HTR-8/SVneo (cell line): ENCODE measurements at places on chromosomes 5 and 9.

DNA sequence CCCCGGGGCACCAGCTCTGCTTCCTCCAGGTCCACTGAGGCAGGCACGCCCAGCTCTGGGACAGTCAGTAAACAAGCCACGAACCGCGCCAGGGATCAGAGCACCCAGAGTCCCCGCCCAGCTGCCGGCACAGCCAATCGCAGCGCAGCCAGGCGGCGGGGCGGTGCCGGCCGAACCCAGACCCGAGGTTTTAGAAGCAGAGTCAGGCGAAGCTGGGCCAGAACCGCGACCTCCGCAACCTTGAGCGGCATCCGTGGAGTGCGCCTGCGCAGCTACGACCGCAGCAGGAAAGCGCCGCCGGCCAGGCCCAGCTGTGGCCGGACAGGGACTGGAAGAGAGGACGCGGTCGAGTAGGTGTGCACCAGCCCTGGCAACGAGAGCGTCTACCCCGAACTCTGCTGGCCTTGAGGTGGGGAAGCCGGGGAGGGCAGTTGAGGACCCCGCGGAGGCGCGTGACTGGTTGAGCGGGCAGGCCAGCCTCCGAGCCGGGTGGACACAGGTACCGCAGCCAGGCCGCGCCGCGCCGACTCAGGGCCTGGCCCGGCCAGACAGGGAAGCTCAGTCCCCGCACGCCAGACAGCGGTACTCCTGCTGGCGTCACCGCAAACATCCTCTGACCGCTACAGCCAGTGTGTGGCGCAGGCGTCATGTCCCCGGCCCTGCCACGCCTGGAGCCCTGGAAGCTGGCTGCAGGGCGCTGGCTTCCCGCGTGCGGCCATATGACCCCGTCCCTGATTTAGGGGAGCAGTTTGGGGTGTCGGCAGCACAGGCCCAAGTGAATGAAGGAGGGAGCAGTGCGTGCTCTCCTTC lies at the start of gene CTSL:
Gene CTSL, plus strand, starts transcription at position 220 of the 810 bp plus-strand sequence. CDS start 1,485 bp downstream, outside the sequence.
- DNase-seq = peak; percentile 54

GRCh38 chr9:93009337-93010015 lies 49.0 kb upstream of the SUSD3 start:
- DNase-seq = no peak

- DNase-seq = no peak
Observed at GRCh38 chr5:41935544-41935943, 10.5 kb downstream of the FBXO4 start.

GRCh38 chr9:89637787-89638186 lies 33.0 kb downstream of the GADD45G start:
- no peak for DNase-seq

- DNase-seq = no peak
Observed at GRCh38 chr9:137485343-137486140, 26.4 kb upstream of the NSMF start.

DNA sequence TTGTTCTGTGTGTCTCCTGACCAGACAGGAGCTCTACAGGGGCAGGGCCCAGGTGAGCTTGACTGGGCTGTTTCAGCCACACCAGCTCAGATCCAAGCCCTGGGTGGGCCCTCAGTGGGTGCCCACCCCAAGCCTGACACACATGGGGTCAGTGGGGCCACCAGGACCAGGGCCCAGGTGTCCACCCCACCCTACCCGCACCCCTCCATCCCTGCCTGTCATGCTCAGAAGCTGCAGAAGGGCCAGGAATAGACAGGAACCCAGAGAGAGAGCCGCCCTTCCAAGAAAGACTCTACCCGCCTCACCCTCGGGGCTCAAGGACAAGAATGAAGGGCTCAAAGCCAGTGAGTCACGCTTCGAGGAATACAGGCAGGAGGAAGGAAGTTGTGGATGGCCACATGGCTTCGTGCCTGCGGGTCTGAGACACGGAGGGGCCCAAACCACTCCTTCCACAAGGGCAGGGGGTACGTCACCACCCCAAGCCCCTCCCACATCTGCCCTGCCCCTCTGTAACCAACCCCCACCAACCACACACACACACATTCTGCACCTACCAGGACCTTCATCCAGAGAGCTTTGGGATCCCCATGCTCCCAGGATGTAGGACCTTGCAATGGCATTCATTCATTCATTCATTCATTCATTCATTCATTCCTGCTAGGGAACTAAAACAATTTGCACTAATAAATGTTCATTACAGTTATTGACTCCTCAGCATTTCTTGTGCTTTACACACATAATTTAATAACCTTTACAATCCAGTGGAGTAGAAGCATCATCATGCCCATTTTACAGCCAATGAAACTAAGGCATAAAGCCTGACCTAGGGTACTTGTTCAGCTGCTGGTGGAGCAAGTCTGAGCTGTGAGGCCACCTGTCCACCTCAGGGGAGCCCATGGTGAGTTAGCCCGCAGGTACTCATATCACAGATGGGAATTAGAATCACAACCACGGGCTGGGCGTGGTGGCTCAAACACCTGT lies 55.9 kb upstream of the STXBP1 start:
- DNase-seq = peak; percentile 92

DNA sequence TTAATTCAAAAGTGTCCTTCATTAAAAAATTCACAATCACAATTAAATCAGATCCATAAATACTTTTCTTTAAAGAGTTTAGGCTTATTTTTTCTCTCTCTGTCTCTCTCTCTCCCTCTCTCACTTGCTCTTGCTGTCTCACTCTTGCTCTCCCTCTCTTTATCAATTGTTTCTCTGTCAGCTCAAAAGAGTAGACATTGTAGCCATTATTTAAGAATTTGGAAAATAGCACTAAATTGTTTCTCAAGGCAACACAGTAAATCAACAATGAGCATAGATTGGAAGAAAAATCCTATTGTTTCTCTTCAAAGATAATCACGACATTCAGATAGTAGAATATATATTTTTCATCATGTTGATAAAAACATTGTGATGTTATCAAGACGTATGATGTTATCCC lies 1114.0 kb downstream of the PTPRD start:
- DNase-seq = no peak

- no peak for DNase-seq
Observed at GRCh38 chr5:33611877-33612276, 171.1 kb downstream of the TARS1 start.

- no peak for DNase-seq
Observed at GRCh38 chr5:67028371-67028770, 168.2 kb downstream of the CD180 start.

DNA sequence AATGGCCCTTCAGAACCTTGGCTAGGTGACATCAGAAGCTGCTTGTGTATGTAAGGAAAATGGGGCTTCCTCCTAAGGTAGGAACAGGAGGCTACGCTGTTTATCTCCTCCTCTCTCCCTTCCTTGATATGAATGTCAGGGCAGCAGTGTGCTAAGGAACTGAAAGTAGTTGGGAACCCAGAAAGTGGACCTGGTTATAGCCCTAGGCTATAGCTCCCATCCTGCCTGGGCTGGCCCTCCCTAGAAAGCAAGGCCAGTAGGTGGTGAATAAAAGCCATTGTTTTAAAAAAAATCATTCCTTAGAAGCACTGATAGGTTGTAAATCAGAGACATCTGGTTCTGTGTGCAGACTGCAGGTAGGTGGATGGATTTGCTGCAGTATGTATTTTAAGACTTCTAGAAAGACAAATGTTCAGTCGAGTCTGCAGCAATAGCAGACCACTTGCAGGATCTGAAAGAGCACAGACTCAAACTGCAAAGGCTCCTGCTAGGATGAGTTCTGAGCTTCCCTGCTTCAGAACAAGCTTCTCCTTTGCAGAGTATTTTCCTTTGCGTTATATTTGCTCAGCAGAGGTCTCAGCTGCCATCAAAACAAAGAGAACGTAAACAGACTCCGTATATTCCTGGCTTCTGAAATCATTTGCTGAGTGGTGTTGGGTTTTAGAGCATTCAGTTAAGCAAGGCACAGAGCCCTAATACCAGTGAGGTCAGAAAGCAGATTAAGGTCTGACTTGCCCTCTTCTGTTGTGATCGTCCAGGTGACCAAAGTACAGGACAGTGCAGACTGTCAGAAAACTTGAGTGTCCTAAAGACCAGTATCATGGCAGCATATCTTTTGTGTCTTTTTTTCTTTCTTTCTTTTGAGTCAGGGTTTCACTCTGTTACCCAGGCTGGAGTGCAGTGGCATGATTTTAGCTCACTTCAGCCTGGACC lies 20.1 kb upstream of the CFAP157 start:
- no peak for DNase-seq

GRCh38 chr5:87210076-87210475 lies 57.6 kb upstream of the RASA1 start:
- DNase-seq = no peak

DNA sequence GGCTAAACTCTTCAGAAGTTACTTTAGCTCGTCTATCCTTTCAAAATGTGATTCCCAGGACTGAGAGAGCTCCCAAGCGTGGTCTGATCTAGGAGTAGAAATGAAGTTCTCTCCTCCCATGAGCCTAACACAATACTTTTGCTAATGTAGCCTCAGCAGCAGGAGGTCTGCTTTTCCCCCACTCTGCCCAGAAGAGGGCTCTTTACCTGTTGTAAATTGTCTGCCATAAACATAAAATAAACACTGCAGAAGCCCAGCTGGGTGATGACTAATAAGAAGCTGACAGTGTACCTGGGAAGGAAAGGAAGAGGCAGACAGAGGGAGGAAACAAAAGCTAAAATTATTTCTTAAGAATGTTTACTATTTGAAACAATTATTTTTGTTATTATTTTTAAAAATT lies 15.4 kb downstream of the SLC36A3 start:
- DNase-seq = no peak

DNA sequence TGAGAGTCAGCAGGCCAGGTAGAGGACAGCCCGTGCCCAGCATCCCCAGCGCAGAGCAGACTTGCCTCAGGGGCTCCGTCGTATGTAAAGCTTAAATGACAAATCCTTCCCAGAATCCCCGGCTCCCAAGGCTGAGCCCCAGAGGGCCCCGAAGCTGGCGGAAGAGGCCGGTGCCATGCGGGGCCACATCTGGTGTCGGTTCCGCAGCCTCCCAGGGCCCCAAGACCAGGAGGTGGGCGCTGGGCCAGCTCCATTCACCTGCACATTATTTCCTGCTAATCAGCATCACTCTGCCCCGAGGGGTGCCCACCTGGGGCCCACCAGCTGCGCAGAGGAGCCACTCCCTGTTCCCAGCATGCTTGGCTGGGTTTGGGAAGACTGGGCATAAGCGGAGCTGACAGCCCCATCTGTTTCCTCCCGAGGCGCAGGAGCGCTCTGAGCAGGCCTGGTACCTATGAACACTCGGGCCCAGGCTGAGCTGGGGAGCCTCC lies 124.0 kb upstream of the PPP1R26 start:
- no peak for DNase-seq

DNA sequence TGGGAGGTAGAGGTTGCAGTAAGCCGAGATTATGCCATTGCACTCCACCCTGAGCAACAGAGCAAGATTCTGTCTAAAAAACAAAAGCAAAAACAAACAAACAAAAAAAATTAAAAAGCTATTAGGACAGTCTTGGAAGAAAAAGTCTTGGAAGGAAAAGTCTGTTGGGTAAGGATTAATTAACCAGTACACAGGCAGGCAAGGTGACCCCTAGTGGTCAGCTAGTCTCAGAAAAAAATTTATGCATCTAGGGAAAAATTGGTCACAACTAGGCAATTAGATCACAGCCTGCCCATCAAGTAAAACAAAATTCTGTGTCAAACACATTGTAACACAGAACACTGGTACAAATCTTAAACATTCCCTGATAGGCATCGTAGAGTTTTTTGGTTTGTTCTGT lies 6.7 kb upstream of the ANKRD18B start:
- peak; percentile 15 for DNase-seq

GRCh38 chr9:80968611-80969010 lies 720.7 kb downstream of the TLE1 start:
- DNase-seq = peak; percentile 12

GRCh38 chr5:68033961-68034571 lies 181.5 kb upstream of the PIK3R1 start:
- DNase-seq = no peak

- no peak for DNase-seq
Observed at GRCh38 chr5:131996210-131997025, 15.0 kb downstream of the ACSL6 start.

GRCh38 chr9:83199240-83199639 lies 136.3 kb upstream of the RASEF start:
- DNase-seq = peak; percentile 19

DNA sequence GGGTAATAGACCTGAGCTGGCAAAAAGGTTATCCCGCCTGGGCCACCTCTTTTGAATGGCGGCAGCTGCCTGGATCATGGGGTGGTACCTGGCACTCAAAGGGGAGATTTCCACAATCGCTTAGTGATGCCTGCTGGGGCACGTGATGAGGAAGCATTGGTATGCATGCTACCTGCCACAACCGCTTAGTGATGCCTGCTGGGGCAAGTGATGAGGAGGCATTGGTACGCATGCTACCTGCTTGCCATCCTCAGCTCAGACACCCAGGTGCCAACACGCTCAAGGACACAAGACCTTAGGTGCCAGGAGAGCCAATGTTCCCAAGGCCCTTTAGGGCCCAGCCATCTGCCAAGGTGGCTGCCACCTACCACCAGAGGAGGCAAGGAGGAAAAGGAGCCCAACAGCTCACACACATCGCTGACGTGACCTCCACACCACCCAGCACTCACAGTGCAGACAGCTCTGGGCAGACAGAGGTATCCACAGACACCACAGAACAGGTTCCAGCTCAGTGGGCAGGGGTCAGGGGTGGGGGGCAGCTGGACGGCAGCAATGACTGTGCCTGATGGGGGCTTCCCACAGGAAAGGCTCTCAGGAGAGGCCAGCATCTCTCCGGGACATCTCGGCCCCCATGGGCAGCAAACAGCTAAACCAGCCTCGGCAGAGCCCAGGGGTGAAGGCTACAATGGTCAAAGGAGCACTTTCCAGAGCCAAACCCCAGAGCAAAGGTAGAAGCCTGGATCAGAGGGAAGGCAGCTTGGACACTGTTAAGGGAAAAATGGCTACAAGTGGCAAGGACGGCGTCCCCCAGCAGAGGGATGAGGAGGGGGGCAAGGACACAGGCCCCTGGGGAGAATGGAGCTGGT lies 43.0 kb upstream of the SARDH start:
- DNase-seq = no peak

GRCh38 chr5:18798058-18798457 lies 1163.8 kb downstream of the TAF11L14 start:
- no peak for DNase-seq

DNA sequence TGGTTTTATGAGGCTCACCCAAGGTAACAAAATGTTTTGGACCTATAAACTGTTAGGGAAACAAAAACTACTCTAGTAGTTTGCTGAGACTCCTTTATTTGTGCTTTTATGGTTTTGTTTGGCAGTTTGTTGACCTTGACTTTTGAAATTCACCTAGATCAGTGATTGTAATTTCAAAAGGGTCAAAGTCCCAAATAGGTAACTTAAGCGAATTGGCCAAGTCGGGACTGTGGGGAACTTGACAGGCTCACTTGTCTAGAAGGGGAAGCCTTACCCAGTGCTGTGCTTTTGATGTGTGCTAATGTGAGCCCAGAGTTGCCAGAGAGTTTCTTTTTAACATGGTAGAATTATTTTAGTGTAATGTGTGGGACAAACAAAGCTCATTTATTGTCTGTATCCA lies 87.2 kb upstream of the SGCD start:
- DNase-seq = no peak
